Testis (tissue), 5 donors: ENCODE measurements at places on chromosomes 6 and 20. TPM values are rescaled to one million over a fixed set of nuclear protein-coding genes. Genes with fewer than 3 reads are reported as not detected.

DNA sequence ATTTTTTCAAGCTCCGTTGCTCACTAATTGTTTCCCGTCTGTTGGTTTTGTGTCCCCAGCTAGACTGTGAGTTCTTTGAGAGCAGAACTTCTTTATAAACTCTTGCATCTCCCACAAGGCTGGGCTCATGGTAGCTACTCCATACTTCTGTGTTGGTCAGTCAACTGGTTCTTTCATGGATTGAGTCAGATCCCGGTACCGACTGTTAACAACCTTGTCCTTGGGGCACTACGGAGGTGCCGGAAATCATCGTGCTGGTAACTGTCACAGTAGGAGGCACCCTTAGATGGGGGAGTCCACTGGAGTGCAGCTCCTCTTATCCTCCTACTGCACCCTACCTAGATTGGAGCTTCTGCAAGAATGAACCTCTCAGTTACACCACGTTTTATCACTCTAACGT lies 8.6 kb upstream of the STX16 start:
- no peak for DNase-seq

The PERP gene
- 8.2 TPM for total RNA-seq

DNA sequence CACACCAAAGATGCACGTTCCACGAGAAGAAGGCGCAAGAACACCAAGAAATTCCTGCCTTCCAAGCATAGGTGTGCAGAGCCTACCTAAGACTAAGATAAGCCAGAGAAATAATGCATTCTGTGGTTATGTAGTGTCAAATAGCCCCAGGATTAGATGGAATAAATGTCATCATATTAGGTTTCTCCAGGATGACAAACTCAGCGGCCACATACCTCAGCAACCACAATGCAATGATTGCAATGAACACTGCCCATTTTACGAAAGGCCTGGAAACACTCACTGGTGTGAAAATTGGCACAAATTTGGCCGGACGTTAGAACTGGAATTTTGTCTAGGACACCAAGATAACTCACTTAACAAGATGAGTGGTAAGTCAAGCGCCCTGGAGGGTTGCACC lies 129.7 kb downstream of the SLC22A3 start:
- DNase-seq = no peak

DNA sequence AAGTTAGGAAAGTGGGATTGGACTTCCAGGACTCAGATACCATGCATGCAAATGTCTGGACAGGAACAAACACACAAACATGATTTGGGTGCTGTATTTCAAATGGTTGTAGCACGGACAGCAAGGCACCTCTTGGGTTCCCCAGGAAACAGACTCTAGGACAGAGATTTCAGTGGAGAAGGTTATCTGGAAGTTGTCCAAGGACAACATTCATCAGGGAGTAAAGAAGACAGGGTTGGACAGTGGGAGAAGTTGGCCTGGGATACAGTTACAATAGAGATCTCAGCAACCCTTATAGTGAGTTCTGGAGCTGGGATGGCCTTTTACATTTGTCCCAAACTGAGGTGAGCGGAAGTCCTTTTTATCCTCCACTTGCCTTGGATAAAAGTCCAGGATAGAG lies 19.8 kb upstream of the TINAG start:
- no peak for DNase-seq

The GHRH gene
- not detected for total RNA-seq

The SLPI gene
- 6.9 TPM for total RNA-seq

GRCh38 chr6:166277892-166278578 lies 30.2 kb downstream of the PRR18 start:
- DNase-seq = no peak
